ENCODE measurements at places on chromosomes 2 and 18.

DNA sequence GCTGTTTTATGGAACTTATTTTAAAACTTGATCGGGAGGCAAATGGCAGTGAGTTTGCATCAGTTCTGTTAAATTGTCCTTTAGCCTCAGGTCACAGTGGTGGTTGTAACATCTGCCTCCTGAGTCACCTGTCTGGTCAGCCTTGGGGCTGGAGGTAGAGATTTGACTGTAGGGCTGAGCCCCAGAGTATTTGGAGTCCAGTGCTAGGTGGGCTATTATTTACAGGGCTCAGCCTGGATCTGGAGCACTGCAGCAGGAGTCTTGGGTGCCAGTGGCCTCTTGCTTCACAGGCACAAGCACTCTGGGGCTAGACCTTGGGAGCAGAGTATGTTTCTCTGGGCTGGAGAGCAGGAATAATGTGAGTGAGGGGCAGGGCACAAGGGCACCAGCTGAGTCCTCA lies 32.8 kb downstream of the TCF7L1 start:
- DNase-seq, result no peak

DNA sequence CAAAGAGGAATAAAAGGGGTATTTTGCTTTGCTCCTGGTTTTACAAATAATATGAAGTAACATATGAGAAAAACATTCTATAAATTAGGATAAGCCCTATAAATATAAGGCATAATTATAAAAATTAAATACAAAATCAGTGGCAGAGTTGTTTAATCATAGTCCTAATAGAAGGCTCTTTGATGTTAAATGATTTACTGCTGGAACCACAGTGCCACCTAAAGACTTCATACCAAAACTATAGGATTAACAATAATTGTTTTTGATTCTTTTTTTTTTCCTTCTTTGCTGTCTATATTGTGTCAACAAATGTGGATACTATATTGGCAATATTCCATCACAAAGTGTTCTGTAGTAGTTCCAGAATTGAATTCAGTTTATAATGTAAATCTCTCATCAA lies 837.7 kb upstream of the SLC39A10 start:
- DNase-seq, result no peak

- no peak for DNase-seq
These were observed 35.6 kb upstream of the NDUFV2 start for GRCh38 chr18:9066817-9067306.

- no peak for DNase-seq
These were observed 10.2 kb upstream of the TTC27 start for GRCh38 chr2:32617599-32618189.

DNA sequence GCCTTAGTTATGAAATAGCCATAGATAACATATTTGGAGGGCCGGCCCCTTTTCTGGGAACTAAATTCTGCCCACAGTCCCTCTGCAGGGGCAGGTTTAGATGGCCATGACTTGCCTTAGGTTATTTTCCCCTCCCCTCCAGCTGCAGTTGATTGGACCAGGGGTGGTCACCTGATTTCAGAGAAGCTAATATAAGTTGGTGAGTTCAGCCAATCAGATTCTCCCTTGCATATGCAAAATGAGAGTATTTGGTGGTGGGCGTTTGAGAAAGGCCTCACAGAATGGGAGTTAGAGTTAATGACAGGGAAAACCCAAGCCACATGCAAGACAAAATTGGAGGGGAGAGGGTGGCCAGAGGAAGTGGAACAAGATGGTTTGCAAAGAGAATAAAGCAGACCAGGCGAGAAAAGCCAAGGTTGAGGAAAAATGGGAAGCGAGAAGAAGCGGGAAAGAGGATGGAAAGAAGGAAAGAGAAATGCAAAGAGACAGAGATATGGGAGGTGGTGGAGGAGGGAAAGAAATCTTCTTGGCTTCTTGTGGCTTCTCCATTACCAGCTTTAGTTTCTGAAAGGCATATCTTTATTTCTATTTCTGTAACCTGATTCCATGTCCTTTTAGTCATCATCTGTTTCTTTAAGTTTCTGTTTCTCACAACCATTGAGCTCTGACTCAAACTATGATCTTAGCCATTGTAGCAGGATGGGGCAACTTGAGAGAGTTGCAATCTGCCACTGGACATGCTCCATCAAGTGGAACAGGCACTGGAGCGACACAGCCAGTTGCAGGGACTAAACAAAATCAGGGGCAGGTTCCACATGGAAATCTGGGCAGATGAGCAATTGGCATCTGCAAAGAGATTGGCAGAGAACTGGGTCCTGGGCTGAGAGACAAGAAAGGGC lies 108.1 kb upstream of the SIX3 start:
- DNase-seq, result no peak

DNA sequence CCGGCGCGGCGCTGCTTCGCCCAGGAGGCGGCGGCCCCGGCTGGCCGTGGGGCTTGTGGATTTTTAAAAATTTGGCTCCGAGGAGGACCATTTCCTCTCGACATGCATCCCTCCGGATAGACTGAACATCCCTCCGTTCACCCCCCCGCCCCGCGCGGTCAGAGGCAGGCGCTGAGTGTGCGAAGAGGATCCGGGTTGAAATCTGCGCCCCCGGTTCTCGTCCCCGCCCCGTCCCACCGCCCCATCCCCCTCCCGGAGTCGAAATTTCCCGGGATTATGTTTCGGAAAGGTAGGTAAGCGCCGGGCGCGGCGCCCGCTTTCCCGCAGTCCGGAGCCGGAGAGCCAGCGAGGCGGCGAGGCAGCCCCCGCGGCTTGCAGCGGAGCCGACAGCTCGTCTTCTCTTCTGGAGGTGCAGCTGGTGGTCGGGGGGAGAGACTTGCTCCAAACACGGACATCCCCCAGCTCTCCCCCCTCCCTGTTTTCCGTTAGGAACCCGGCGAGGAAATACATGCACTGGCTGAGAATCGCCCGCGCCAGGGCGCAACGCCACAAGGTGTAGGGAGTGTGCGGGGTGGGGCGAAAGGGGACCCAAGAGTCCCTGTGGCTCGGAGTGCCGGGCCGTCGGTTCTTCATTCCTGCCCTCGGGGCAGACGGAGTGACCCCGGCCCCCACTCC lies at the start of gene PRKCE:
PRKCE (plus strand) TSS at position 261 of the 675 bp plus-strand sequence.
- no peak for DNase-seq

- no peak for DNase-seq
These were observed 16.1 kb downstream of the ACOXL start for GRCh38 chr2:110748489-110748867.

DNA sequence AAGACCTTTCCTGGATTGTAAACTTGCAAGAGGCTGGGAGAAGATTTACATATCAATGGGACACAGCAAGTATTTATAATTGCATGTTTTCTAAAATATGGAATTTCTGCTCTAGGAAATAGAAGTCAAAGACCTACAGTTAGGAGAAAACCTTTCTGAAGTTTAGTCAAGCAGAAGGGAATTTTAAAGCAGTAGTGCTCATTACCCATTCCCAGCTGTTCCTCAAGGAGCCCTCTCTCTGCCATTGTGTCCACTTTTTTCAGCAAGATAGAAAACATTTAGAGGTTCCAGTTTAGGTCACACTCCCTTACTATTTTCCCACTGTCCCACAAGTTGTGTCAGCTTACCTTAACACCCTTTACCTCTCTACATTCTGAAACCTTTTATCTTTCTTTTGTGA lies 584.0 kb upstream of the CHAC2 start:
- DNase-seq, result no peak

DNA sequence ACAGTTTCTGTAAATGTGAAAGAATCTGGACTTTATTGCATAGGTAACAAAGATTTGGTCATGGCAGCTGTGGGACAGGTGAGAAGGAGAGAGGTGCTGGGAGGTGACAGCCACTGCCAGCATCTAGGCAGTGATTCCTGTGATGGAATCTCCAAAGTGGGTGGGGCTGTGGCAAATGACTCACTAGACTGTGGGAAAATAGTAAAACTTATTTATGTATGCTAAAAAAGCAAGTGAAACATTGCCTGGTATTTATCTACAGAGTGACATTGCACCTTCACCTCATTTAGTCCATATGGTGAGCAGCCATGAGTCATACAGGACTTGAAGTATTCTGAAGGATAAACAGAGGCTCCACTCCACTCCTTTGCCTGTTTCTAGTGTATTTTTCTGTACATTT lies 145.3 kb upstream of the MEX3C start:
- DNase-seq, result no peak

DNA sequence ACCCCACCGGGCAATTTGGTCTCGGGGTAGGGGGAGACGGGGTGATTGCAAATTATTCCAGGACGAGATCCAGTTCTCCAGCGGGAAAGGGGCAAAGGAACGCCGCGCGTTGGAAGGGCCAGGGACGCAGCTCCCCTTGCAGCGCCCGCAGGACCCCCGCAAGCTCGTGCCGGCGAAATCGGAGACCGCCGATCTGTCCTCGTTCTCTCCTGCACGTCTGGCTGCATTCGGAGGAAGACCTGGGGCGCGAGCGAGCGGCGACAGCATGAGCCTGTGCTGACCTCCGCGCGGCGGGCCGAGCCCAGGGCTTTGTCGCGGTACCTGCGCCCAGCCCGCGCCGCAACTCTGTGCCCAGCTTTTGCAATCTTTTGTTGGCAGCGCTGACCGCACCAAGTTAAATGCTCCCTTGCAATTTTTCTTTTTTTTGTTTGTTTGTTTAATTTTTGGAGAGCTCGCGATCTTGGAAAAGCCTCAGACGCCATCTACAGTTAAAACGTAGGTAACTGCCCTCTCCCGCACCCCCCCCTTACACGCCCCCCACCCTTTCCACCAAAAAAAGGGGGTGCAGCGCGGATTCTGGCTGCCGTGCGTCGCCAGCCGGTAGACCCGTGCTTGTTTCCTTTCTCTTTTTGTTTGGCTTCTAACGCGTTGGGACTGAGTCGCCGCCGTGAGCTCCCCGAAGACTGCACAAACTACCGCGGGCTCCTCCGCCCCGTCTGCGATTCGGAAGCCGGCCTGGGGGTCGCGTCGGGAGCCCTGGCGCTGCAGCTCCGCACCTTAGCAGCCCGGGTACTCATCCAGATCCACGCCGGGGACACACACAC lies 667 bp downstream of the TRIB2 start:
- no peak for DNase-seq

GRCh38 chr18:22563164-22563583 lies 145.5 kb upstream of the CTAGE1 start:
- DNase-seq, result peak; percentile 78
